ENCODE measurements at places on chromosomes 3 and 15.

GRCh38 chr3:106255870-106256248, 387.0 kb upstream of the CBLB start:
- no peak for DNase-seq

DNA sequence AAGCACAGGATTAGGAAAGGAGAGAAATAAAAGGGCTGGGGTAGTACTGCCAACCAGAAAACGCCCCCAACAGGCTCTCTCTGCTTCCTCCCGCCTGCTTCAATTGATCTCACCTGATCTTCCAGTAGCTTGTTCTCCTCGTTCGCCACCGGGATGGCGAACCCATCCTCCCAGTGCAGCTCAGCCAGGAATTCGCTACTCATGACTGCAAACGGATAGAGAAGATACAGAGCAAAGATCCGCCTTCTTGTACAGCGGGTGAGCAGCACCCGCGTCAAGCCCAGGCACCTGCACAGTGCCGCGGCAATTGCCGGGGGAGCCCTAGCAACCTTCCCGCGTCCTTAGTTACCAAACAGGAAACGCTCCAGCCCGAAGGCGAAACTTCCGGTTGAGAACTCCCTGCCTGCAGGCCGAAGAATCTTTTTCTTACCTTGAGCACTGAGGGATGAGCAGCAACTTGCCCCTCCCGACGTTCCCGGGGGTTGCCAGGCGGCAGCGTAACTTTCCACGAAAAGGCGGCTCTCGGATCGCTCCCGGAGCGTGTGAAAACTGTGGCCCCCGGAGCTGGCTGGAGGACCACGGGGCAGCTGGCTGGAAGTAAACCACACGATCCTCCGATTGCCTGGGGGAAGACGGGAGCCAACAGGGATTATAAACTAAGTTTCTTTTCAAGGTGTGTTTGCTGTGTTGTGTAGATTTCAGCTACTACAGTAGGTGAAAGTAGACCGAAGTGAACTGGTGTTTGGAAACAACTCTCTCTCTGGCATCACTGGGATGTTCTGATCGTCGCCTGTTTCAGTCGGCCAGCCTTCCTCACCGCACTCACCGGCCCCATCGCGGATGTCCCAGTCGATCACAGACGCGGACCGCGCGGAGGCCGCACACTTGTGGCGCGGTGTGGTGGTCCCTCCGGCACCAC, at the start of gene CCDC39:
Gene CCDC39 (minus strand): TSS at position 312 of the 919 bp plus-strand sequence. CDS start 109 bp downstream, at position 203.
- peak; percentile 84 for DNase-seq

DNA sequence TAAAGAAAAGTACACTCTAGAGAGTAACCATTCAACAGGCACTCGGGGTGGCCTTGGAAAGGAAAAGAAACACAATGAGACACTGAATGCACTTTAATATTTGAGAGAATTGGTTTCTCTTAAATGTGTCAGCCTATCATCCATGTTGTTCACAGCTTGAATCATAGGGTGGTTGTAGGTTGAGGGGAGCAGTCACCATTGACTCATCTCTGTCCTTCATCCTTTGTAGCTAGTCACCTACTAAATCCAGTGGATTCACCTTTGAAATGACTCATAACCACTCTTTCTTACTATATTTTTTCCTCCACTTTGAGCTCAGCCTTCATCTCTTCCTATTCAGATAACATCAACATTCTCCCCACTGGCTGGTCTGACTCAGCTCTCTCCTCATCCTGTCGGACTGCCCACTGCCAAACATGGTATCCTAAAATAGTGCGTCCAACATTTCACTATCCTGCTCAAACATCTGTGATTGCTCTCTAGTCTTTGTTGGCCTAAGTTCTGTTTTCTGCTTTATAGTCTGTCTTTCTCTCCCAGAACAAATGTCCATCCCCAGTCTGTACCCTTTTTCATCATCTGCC, 182.7 kb upstream of the GADL1 start:
- no peak for DNase-seq

- peak; percentile 65 for DNase-seq
Observed at GRCh38 chr3:156151824-156152428, 31.5 kb downstream of the KCNAB1 start.

- DNase-seq = no peak
Observed at GRCh38 chr3:169699070-169699469, 35.6 kb upstream of the MECOM start.

- DNase-seq = no peak
Observed at GRCh38 chr3:63933459-63933858, 21.3 kb upstream of the SCAANT1 start.

- no peak for DNase-seq
Observed at GRCh38 chr3:126865736-126866135, 117.2 kb upstream of the PLXNA1 start.

DNA sequence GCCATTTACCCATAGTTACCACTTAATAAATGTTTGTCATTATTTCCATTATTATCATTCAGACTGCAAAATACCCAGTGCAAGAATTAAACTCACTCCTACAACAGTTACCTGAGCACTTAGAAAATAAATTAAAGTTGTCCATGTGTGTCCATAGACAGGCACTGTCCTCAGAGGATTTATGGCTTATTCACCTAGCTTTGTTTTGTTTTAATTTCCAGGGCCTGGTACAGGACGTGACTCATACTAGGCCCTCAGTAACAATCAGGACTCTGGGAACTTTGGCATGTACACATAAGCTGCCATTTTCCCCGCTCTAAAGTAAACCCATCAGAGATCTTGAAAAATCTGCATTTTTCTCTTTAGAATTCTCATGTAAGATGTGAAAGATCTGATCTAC, 458.5 kb upstream of the ARRDC4 start:
- no peak for DNase-seq

GRCh38 chr3:110420158-110420641, 651.4 kb upstream of the NECTIN3 start:
- DNase-seq = no peak

DNA sequence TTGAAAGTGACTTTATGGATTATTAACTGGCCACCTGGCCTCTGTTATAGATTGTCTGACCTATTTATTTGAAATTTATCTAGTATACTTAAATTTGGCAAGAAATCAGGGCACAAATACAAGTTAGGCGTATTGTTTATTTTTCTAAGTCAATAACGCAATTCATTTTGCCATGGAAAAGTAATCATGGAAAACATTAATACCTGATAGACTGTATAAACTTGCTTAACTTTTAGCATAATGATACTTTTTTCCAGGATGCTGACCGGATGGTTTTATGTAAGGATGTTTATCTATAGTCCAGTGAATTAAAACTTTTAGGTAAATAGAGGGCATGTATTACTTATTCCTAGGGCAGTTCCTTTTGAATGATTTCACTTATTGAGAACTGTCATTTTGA, 20.2 kb downstream of the FNDC3B start:
- DNase-seq = no peak

- no peak for DNase-seq
Observed at GRCh38 chr15:41492597-41493204, 973 bp upstream of the ITPKA start.

GRCh38 chr3:189734061-189734460, 102.9 kb downstream of the TP63 start:
- no peak for DNase-seq

- no peak for DNase-seq
Observed at GRCh38 chr3:5581743-5582142, 394.2 kb downstream of the EDEM1 start.

- no peak for DNase-seq
Observed at GRCh38 chr3:115082260-115082659, 64.8 kb downstream of the ZBTB20 start.

DNA sequence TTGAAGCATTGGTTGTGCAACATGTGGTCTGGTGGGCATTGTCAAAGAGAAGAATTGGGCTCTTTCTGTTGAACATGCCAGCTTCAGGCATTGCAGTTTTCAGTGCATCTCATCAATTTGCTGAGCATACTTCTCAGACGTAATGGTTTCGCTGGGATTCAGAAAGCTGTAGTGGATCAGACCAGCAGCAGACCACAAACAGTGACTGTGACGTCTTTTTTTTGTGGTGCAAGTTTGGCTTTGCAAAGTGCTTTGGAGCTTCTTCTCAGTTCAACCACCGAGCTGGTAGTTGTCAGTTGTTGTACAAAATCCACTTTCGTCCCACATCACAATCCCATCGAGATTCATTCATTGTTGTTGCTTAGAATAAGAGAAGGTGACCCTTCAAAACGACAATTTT, 84.5 kb downstream of the NPAP1 start:
- DNase-seq = no peak

DNA sequence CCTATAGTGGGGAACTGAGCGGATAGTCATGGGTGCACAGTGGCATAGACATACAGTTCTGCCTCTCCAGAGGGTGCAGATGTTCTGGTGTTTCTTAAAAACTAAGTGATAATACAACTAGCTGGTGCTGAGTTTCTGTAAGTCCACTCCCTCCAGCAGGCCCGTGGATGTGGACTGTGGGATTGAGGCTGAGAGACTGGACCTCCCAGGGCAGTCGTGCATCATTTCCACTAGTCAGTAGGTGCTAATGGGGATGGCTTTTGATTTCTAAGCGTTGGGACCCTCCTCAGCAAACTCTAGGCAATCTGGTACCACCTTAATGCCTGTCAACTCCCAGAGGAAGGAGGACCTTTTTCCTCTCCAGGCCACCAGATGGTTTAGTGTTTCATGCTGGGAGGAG, 27.3 kb upstream of the TIMP4 start:
- DNase-seq = no peak

DNA sequence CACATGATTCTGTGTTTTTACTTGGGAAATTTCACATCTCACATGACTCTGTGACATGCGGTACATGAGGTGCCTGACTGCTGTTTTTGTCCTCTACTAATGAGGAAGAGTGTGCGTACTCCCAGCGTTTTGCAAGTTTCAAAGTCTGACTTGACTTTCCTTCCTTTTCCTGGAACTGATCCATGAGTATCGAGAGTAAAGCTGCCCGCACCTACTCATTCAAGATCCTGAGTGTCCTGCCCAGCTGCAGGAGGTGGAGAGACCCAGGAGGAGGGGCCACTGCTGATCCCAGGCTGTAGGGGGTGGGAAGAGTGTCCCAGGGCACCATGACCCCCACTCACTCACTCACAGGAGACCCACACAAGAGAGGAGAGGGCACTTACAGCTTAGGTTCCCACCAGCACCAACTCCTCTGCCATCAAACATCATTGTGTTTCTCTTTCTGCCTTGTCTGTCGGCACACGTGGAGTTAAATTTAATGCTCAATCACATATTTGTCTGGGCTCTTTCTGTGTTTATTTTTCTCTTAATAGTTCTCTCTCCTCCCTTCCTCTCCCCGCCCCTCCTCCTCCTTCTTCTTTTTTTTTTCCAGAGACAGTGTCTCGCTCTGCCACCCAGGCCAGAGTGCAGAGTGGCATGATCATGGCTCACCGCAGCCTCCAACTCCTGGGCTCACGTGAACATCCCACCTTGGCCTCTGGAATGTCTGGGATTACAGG, 1.4 kb downstream of the CCR5AS start:
- no peak for DNase-seq

DNA sequence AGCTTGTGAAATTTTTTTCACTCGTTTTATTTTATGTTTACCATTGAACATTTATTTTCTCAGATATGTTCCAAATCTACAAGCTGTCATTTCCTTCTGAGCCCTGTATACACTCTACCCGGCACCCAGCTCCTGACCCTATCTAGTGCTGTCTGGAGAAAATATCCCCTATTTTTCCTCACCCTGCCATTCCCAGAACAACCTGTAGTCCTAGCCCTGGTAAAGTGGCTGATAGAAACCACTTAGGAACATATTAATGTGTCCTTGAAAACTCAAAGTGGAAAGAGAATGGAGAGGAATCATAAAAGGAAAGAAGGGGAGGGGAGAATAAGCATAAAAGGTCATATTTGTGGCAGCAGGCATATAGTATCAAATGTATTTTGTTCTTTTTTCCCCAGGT, 8.2 kb upstream of the TIMMDC1 start:
- DNase-seq = no peak

DNA sequence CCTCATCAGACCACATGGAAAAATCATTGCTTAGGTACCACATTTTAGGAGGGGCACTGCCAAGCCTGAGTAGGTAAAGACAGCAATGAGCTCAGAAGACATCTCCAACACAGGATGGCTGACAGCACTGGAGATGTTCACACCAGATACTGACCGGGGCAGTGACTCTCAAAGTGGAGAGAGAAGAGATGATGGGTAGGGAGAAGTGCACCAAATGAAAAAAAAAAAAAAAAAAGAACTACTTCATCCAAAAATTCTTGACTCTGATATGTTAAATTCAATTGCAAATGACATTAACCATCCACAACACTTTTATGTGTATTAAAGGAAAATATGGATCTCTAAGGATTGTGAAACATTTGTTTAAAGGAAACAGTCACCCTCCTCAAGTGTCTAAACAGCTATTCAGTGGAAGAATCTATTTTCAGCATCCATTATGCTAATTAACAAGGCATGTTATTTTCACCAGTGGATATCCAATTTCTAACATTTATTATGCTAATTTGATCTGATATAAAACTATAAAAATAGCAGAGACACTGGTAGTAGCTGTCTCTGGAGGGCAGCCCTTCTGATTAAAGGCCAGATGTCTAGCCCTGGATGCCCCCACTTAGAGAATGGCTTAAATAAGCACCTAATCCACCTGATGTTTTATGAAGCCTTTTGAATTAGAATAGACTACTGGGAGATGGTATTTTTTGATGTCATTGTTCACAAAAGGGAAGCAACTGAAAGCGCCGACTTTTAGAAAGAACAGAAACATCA, 48.2 kb upstream of the VGLL4 start:
- DNase-seq = no peak

- no peak for DNase-seq
Observed at GRCh38 chr15:33865416-33865815, 102.9 kb upstream of the CHRM5 start.

DNA sequence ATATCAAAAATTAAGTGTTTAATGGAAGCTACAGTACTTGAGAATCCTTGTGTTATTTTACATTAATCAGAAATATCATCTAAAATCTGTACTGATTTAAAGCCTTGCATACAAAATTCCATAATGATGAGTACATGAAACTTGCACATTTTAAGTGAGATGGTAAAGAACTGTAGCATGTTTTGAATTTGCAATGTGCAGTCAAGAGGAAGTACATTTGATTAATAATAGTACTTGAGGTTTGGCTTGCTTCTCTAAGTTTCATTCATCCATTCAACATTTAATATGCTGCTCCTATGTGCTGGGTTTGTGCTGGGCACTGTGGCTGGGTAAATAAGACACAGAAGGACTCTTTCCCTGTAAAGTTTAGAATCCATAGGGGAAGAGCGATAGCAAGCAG, 332.3 kb downstream of the CNTN3 start:
- no peak for DNase-seq

GRCh38 chr3:194675081-194675640, 3.2 kb upstream of the LSG1 start:
- DNase-seq = no peak

DNA sequence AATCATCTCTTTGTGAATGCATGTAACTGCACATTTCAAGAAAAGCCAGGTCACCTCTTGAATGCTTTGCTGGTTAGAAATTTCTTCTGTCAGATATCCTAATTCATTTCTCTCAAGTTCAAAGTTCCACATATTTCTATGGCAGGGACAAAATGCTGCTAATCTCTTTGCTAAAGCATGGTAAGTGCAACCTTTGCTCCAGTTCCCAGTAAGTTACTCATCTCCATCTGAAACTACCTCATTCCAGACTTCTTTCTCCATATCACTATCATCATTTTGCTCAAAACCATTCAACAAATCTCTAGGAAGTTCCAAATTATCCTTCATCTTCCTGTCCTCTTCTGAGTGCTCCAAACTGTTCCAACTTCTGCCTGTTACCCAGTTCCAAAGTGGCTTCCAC, 230.6 kb downstream of the ZMAT3 start:
- DNase-seq = no peak
